Stimulated activated CD8-positive, alpha-beta memory T cell treated with anti-CD3 and anti-CD28 coated beads, Interleukin-7, amount 100 ng/mL, for 48 hours (primary cell): ENCODE measurements at places on chromosomes 2 and 18.

DNA sequence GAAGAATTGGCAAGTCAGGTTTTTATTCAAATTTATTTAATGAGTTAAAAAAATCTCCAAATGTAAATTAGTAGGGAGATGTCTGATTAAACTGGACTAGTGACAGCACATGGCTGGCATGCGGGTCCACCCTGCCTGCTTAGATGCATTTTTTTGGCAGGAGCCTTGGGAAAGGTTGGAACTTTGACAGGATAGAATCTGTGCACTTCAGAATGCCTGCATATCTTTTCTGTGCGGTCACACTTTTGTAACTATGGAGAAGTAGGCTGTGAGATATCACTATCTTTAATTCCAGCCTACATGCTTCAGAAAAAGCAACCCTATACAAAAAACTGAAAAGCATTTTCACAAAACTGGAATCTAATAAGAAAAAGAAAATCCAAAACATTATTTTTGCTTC is 317.8 kb downstream of the MBD2 start:
- no peak for DNase-seq

DNA sequence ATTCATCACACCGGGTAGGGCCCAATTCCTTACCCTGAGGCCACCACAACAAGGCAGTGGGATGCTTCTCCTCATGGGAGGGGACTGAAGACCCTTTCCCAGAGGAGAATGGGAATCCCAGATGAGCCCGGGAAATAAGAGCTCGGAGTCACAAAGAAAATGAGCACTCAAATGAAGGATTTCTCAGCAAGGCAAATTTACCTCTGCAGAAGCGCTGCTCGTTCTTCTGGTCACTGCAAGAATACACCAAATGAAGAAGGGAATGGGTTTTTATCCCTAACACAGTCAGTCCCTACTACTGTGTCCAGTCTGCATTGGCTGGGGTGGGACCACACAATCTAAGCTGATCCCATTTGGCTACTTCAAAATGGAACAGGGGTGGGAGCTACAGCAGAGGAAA is 35.7 kb upstream of the TRAPPC8 start:
- no peak for DNase-seq

GRCh38 chr18:63141778-63142176 is 177.8 kb downstream of the BCL2 start:
- DNase-seq: no peak

DNA sequence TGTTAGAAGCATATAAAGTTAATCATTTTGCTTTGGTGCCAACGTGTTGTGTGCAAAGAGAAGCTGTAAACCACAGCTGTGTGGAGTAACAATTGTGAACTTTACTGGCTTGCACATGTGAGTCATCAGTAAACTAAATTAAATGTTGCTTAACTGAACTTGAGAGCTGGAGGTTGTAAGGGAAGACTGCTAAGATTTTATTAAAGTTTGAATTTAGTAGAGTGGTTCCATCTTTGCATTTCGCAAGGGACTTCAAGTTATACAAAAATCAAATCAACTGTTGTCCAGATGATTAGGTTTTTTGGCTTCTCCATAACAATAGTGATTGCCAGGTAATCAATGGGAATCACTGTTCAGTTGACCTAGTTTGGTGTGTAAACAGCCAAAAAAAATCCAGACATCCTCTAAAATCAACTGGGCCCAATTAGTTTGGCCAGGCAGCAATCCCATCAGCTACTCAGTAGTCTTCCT is 247.4 kb downstream of the MYO3B start:
- DNase-seq: no peak

GRCh38 chr18:26656944-26657536 is 108.7 kb upstream of the KCTD1 start:
- no peak for DNase-seq
